ENCODE measurements at places on chromosomes 5 and 9.

DNA sequence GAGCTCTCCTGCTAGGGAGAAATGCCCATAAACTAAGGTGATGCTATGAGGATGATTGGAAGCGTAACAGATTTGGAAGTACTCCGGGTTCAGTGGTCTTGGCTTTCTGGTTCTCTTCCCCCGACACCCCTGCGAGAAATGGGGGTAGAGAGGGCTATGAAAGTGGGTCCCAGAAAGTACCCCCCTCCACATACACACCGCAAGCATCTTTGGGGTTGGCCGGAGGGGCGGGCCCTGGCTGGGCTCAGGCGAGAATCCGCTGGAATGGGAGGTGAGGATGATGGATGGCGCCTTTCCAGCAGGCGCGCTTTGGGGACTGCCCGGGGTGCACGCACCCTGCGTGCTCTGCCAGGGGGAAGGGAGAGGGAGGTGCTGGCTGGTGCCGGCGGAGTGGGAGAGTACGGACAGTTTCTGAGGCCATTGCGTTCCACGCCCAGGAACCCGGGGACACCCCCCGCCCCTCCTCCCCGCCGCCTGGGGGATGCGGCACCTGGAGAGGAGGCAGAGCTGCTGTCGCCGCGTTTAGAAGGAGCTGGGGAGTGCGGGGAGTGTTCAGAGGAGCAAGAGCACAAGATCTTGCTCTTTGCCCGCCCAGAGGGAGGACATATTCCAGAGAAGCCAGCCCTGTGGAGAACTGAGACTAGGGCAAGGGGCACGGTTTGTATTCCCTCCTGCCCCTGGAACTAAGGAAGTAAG, 1.9 kb downstream of the PCSK5 start:
- peak overlapping the region; percentile 78 for H3K4me3 ChIP-seq
- peaks cover 8% of the 10 kb centered on the region for H3K4me1 ChIP-seq
- DNase-seq: peak; percentile 52
- no peaks in the 10 kb centered on the region for H3K36me3 ChIP-seq

DNA sequence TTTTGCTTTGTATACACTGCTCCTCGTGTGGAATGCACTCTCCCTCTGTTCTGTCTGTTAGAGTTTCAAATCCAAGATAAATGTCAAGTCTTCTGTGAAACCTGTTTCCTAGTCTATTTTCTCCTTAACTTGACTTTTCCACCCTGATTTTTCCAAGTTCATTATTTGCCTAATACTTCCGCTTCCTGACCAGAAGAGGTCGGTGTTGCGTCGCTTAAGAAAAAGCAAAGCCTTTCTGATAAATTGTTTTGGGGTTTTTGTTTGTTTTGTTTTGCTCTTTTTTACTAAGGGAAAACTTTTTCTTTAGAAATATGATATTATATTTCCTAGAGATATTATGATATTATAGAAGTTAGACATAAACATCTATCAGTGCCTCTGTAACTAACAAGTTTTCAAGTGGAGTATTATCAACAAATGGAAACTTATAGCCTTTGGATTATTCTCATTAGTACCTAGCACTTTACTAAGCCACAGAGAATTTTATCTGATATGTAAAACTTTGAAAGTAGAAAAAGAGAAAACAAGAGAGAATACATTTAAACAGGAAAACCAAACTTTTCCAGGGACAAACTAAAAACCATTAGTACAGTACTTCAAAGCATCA, 55.8 kb downstream of the PHAX start:
- peak; percentile 71 for DNase-seq
- H3K4me3 ChIP-seq: no peak overlapping the region
- H3K36me3 ChIP-seq: no peaks in the 10 kb centered on the region
- no peaks in the 10 kb centered on the region for H3K27me3 ChIP-seq
- no peaks in the 10 kb centered on the region for H3K4me1 ChIP-seq
- H3K27ac ChIP-seq: no peak overlapping the region

DNA sequence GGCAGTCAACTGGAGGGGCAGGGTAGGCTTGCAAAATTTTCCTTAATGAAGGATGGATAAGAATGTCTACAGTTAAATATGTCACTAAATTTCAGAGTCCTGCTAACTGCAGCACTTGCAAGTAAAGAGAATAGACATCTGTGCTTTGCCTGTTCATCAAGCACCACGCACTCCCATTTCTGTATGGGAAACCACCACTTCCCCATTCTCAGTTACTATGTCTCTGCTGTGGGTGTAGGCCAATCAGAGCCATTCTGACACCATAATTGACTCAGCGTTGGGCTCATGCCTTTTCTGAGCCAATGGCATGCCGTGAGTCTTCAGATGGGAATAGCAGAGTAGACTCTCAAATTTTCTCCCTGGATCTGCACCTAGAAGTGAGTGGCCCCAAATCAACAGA, 247.5 kb downstream of the GABRB2 start:
- no peak overlapping the region for H3K4me3 ChIP-seq
- H3K36me3 ChIP-seq: no peaks in the 10 kb centered on the region
- H3K27ac ChIP-seq: no peak overlapping the region
- H3K4me1 ChIP-seq: no peaks in the 10 kb centered on the region
- DNase-seq: no peak

- H3K4me3 ChIP-seq: no peak overlapping the region
- H3K4me1 ChIP-seq: no peaks in the 10 kb centered on the region
- H3K27me3 ChIP-seq: no peaks in the 10 kb centered on the region
- peaks cover 49% of the 10 kb centered on the region for H3K36me3 ChIP-seq
- no peak overlapping the region for H3K27ac ChIP-seq
Measured at GRCh38 chr9:93665637-93666438, 89.5 kb downstream of the PHF2 start.

GRCh38 chr5:142012186-142012785, 541 bp downstream of the GNPDA1 start:
- DNase-seq: peak; percentile 29
- no peaks in the 10 kb centered on the region for H3K27me3 ChIP-seq
- peak overlapping the region; percentile 54 for H3K27ac ChIP-seq
